ENCODE measurements at places on chromosomes 6 and 20. TPM values are rescaled to one million over a fixed set of nuclear protein-coding genes. Genes with fewer than 3 reads are reported as not detected.

GRCh38 chr6:45323656-45324224 is 4.4 kb upstream of the RUNX2 start:
- no peak for DNase-seq

DNA sequence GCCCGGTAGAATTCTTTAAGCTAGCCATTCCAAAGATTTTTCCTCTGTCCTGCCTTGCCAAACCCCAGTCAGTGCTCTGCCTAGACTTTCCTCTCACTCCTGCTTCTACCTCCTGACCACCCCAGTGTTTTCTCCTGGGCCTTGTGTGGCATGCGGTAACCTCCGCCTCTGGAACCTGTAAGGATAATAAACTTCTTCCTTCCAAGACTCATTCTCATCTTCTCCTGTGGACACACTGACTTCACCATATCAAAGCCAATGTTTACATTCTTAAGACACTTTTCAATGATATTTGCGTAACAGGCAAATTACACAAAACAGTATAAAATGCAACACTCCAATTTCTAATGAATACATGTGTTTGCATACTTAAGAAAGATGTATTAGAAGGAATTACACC is 354.6 kb downstream of the RNF144B start:
- no peak for DNase-seq

GRCh38 chr6:39426073-39426456 is 103.6 kb upstream of the KCNK16 start:
- DNase-seq = no peak

SLPI gene
- not detected for polyA plus RNA-seq

- no peak for DNase-seq
Measured at GRCh38 chr6:30319146-30319835, 7.4 kb upstream of the TRIM39 start.

ISM1 gene
- 3.8 TPM for polyA plus RNA-seq

- no peak for DNase-seq
Measured at GRCh38 chr6:56091159-56091869, 156.1 kb downstream of the COL21A1 start.

GRCh38 chr20:60428651-60429050 is 470.4 kb downstream of the CDH26 start:
- no peak for DNase-seq

CLPSL1 gene
- 1.1 TPM for polyA plus RNA-seq

GRCh38 chr6:88823998-88824397 is 139.4 kb downstream of the RNGTT start:
- no peak for DNase-seq

DNA sequence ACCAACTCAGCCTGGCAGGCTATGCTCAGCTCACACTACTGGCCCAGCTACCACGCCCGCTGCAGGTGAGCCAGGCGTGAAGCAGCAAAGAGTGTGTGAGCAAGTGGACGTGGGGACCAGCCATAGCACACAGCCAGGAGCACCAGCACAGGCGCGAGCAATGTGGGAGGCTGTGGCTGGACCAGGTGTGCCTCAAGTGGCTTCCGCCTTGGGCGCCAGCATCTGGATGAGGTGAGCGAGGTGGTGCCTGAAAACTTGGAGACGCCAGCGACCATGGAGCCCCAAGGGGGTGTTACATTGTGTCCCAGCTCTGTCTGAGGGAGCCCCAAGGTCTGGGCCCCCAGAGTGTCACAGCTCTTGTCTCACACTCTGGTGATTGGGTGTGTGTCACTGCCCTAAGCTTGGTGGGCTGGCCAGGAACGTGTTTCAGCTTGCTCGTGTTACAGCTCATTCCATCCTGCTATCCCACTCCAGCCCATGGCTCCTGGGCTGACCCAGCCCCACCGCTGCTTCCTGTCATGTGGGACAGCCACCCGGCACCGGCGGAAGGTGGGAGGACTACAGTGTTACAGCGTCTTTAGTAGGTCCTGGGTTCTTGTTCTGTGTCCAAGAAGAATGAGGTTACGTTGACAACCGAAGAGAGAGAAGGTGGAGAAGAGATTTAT is 508.0 kb upstream of the MMS22L start:
- no peak for DNase-seq

ANKEF1 gene
- polyA plus RNA-seq = 8.7 TPM

GRCh38 chr6:168377856-168378832 is 58.6 kb upstream of the DACT2 start:
- DNase-seq = no peak

- no peak for DNase-seq
Measured at GRCh38 chr20:62011403-62011790, 54.3 kb downstream of the TAF4 start.

DNA sequence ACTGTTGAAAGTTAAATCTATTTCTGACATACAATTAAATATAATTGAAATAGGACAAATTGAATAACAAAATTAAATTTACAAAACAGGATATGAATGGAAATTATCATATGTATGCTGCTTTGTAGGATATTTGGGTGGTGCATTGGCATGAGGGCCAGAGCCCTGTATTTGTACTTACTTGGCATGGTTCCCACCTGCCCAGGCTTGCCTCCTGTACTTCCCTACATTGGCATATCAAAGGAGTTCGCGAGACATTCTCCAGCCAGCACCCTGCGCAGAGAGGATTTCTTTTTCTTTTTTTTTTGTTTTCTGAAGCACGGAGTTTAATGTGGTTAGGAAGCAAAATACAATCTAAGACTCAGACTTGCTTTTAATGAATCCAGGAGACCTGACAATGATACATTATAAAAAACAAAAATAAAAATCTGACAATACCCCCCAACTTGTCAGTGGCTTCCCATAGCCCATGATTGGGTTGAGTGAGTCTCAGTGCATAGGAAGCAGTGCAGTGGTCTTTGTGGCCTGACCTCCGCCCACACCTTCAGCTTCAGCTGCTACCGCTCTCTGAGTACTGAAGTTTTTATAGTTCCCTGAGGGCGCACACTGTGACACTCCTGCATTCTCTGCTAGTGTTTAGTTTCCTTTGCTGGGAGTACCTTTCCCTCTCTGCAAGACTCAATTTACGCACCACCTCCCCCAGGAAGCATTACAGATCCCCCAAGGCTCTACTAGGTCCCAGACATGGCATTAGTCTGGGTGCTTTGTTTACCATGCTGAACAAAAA is 440.8 kb downstream of the UTRN start:
- no peak for DNase-seq

DNA sequence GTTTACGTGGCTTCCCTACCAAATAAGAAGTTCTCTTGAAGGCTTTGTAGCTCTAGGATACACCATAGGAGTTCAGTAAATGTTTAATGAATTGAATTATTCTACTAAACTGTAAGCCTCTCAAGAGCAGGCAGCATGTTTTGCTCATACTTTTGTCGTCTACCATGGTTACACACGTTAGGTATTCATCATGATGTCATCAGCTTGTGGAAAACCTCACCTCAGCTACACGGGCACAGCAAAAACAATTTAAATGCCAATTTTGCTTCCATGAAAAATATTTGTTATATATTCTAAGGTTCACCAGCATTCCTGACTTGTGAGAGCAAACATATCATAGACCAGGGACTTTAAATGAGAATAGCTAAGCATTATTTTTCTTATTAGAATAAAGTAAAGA is 16.7 kb downstream of the NCOA5 start:
- no peak for DNase-seq

LAMA2 gene
- polyA plus RNA-seq = 32.8 TPM

GRCh38 chr6:145155873-145156782 is 579.2 kb downstream of the EPM2A start:
- no peak for DNase-seq

DNA sequence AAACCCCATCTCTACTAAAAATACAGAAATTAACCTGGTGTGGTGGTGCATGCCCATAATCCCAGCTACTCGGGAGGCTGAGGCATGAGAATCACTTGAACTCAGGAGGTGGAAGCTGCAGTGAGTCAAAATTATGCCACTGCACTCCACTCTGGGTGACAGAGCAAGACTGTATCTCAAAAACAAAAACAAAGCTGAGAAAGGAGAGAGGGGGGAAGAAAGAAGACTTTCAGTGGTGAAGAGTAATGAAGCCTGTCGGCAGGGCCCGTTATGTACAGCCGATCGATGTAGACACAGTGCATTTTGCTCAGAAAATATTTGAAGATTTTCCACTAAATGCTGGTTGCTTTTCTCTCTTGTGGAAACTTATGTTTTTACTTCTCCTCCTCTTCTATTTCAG is 13.8 kb downstream of the VAPB start:
- no peak for DNase-seq

DNA sequence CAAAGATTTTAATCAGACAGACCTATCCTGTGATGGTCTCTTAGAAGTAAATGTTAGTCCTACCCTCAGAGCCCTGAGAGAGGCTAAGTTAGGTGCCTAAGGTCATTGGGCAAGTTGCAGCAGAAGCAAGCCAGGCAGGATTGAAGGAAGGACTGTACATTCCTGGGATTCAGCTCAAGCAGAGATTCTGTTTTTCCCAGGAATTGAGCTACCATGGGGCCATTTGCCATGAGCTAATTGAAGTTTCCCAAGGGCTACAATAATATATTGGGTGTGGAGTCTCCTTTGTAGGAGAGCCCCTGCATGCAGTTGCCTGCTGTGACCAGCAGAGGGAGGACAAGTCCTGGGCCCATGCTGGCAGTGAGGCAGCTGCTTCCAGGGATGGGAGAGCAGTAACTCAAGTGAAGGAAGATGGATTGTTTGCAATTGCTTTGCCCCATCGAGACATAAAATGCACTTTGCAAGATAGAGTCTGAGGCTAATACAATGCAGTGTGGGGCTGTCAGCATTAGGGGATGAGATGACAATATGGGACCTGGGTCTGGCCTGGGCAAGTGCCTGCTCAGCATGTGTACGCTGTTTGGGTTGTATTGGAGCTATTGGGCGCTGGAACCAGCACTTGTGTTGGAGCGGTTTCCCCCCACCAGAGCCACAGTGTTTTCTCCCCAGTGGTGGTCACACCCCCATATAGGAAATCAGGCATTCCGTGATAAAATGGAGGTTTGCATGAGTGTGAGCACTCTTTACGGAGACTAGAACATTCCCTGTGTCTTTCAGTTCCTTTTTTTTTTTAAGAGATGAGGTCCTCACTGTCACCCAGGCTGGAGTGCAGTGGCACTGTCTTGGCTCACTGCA is 27.9 kb downstream of the DNMT3B start:
- DNase-seq = peak; percentile 49

DNA sequence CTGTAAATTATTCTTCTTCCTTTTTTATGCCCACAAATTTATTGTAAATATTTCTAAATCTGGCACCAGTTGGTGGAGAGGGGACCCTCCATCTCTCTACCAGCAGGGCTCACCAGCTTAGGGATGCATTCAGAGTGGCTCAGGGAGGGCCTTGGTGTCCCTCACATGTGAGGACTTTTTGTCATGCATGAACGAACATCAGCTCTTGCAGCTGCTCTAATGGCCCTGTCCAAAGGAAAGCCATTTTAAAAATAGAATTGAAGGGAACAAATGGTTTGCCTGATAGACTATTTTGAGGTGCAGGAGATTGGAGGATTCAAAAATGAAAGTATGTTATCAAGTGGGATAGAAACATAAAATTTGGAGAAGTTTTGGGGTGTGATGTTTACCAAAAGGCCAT is 37.5 kb upstream of the KLHL31 start:
- DNase-seq = no peak

PI16 gene
- 9.7 TPM for polyA plus RNA-seq

DNA sequence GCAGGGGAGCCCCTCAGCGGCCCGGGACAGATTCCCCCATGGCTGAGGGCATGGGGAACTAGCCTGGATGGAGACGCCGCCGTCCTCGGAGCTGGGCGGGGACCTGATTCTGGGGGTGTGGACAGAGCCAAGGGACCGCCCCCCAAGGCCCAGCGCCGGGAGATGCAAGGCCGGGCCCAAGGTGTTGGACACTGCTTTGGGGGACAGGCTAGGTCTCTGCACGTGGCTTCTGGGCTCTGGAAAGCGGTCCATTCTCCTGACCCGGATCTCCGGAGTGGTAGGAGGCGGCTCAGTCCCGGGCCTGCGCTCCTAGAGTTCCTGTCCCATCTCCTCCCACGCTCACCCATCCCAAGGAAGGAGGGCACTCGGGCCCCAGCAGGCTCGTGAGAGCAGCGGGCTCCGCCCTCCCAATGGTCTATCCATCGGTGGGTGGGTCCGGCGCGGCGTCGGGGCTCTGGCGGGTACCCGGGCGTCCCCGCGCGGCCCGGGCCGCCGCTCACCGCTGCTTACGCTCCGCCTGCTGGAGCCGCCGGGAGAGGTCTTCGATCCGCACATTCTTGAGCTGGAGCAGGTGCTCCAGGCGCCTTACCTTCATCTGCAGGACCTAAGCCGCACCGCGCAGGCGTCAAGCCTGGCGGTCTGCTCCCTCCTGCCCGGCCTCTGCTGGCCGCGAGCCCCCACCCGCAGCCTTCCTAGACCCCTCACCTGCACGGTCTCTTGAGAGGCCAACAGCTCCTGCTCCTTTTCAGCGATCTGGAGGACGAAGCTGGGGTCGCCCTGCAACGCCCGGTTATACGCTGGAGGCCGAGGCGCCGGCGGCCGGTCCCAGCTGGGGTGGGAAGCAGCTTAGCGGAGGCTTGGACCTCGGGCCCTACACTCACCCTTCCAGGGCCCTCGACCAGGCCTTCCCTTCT is 3.3 kb downstream of the SPEF1 start:
- DNase-seq = no peak

DNA sequence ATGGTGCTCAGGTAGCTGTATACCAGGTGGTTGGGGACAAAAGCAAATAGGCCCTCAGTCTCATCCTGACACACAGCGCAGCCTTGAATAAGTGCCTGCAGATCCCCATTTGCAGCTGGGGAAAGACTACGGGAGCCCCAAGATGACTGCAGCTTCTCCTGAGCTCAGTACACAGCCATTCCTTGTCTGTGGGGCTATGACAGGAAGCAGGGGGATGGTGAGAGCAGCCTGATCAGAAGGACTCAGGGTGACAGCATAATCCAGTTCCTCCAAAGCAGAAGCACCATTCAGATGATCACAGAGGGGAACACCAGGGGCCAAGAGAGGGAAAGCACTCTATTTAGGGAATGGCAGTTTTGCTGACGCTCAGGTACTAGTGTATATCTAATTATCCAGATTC is 104.8 kb upstream of the MOCS1 start:
- DNase-seq = no peak

IL17F gene
- not detected for polyA plus RNA-seq
